ENCODE measurements at places on chromosomes 12 and 14.

- DNase-seq = no peak
These were observed 82.2 kb downstream of the PLEKHG7 start for GRCh38 chr12:92784797-92785562.

DNA sequence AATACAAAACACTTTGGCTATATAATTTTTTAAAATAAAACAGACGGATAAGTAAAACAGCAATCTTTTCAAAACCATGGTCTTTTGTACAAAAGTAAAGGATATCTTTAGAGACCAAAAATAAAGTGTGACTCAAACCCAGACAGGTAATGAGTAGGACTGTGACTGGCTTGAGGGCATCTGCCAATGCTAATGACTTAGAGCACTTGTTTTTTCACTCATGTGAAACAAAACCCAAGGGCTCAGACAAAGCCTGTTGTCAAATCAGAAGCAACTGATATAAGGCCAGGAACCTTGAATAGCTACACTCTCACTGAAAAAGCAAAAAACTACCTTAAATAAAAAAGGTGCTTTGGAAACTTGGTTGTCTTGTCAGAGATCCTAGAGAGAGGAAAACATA is 357.4 kb downstream of the TMEM117 start:
- DNase-seq = no peak

- DNase-seq = no peak
These were observed 667.2 kb downstream of the DIO2 start for GRCh38 chr14:79543967-79544697.

DNA sequence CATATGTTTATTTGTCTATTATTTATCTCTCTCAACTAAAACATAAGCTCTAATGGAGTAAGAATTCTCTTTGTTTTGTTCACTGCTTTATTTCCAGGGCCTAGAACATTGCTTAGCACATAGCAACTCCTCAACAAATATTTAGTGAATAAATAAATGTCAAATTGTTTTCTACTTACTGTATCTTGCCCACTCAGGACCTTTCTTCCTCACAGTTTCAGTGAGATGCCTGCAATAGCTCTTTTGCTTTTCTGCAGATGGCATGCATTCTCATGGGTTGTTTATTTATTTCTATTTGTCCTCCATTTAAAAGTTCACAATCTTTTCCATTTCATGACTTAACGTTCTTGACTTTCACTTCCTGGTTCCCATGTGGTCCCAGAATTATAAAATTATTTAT is 94.9 kb upstream of the TTC7B start:
- no peak for DNase-seq

GRCh38 chr14:22980672-22981089 is 1.7 kb downstream of the AJUBA start:
- peak; percentile 75 for DNase-seq

DNA sequence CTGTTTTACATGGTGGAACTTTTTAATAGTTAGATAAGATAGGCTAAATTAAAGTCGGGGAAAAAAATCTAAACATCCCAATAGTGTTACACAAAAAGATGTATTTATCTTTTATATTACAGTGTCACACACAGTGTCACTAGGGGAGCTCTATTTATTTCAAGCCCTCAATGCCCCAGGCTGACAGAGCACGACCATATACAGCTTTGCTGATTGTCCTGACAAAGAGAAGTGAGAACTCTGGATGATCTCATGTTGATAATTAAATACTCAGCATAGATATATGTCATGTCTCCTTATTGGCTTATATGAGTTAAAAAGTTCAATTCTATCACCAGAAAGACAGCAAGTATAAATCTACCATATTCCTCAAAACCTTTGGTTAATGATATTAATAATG is 594.3 kb downstream of the LRFN5 start:
- DNase-seq = no peak

DNA sequence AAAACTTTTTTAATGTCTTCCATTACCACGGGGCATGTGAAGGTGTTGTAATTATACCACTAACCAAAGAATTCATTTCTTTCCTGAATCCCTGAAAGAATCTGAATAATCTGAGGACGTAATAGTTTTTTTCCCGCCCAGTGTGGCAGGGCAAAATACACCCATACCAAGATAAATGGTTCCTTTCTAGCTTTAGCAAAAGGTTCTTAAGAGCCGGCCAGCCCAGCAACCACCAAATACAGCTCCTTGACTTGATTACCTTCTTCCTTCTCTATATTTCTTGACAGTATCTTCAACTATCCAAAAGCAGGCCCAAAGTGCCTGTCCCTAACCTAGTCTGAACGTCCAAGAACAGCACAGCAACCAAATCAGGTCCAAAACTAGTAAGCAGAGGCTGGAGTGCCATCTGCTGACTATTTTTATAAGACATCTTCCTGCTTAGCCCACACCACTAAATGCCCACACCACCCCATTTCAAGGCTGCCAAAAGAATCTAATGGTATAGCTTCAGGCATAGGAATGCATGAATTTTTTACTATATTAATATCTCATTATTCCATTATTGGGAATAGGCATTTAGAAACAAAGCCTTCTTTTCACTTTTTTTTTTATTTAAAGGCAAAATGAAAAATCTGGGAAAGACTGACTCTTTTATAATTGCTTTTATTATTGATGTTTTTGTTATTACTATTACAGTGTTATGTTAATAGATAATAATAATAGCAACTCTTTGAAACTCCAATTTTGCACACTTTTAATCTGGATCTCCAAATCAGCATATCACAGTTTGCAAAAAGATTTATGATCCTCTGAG is 524.4 kb downstream of the MED13L start:
- DNase-seq = peak; percentile 69

DNA sequence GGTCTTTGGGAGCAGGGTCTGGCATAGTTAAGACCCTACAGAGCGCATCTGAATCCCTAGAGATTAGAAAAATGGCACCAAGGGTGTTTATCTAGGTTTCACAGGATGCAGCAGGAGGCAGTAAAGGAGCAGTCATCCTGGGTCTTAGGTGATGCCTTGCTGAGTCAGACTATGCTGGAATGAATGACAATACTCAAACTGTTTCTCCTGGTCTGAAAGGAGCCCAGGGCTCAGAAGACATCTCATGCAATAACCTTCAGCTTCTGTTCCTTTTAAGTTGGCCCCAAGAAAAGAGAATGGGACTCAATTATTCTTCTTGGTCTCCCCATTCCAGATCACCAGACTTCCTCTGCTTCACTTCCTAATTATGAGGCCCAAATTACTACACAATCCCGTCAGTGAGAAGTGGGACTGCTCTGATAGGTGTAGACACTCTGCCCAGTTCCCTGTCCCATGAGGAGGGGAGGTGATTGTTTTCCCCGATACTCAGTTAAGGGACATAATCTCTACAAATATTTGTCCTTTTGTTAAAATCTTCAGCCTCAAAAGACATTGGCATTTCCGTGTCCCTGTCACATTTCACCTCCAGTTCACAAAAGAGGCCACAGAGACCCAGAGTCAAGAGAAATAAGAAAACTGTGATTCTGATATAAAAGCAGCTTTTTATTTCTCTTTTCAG is 14.8 kb upstream of the APOF start:
- DNase-seq = no peak

GRCh38 chr12:19932413-19932812 is 435.9 kb upstream of the PDE3A start:
- DNase-seq = no peak

DNA sequence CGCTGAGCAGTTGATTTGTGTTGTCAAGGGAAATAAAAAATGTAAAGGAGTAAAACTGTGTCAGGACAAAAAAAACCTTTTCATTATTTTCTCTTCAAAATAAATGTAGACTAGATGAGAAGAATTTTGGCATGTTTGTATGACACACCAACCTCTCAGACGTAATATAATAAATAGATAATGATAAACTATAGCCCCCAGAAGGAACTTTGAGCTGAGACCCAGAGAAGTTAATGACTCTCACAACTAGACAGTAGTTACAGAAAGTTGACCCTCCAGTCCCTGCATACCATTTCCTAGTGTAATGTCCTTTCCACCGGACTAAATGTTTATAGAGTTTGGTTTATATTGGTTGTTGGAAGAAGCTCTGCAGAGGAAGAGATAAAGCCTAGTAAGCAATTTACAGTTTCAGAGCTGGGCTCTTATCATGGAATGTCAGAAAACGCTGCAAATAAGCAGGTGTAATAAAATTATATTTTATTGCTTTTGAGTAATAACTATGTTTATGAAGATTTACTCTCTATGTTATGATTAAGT is 97.3 kb downstream of the TRHDE start:
- DNase-seq = no peak

- no peak for DNase-seq
These were observed 7.8 kb upstream of the CACNA2D4 start for GRCh38 chr12:1926251-1926657.

- DNase-seq = no peak
These were observed 71.8 kb downstream of the HSD17B6 start for GRCh38 chr12:56834886-56835285.

DNA sequence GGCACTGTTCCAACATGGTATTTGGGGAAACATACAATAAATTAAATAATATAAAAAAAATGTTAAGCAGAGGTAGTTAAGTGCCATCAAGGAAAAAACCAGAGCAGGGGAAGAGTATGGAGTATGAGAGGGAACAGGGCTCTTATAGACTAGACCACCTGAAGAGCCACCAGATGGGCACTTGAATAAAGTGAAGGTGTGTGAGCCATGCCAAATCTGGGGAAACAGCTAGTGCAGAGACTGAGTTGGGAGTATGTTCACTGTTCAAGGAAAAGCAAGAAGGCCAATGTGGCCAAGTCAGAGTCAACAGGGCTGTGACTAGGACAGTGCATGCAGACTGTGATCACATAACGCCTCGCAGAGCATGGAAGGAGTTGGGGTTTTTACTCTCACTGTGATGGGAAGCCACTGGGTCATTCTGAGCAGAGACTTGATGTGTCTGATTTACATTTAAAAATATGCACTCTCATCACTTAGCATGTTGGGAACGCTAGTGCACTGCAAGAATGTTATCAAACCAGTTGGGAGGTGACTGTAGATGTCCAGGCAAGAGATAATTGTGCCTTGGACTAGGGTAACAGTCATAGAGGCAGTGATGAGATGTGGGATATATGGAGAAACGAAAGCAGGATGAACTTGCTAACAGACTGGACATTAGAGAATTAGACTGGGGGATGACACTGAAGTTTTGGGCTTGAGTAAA is 25.6 kb downstream of the NDUFA12 start:
- DNase-seq = no peak

DNA sequence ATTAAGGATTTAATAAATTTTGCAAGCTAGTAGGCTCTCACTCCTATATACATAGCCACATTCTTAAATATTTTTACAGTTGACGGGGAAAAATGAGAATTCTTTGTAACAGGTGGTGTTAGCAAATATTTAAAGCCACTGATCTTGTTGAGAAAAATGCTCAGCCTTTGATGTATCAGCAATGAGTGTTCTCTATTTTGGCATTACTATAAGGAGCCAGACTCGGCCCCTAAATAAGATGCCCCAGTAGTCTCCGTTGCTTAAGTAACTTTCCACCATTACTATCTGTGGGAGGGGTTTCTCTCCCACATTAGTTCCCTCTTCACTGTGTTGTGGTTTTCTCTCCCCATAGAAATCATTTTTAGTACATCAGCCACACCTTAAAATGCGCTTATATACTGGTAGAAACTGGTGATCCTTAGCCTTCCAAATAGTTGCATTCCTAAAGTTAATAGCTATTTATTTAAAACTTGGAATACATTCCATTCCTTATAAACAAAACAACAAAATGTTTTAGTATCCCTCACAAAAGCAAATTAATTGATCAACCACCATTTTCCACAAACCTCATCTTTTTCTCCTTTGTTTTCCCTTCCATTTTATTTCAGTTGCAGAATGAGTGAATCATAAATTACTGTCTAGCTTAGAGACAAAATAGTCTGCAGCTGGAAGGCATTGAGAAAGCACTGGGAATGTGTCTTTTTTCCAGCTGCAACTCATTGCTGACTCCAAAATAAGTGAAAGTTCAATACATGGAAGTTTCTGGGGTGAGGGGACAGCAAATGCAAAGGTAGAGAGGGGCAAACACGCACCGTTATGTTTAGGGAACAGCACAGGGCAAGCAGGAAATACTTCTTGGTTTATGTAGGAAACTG is 84.7 kb upstream of the FERMT2 start:
- DNase-seq = no peak

DNA sequence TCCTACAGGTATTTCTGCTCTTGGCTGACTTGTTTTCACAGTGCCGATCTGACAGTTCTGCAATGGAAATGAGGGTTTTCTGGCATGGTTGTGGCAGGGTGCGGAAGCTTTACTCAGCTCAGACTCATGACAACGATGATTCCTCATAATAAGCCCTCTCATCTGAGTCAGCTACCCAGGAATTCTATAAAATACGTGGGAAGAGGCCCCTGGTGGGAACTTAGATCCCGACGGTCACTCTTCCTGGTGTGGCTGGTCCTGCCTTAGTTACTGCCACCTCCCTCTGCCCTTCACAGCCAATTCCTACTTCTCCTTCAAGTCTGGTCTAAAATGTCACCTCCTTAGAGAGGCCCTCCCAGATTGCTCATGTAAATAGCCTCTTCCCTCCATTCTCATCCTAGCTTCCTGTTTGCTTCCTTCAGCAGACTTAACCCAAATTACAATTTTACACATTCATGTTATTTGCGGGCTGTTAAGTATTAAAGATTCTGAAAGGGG is 104.2 kb upstream of the MAP1LC3B2 start:
- peak; percentile 44 for DNase-seq
